ENCODE measurements at places on chromosomes 1 and 21.

GRCh38 chr1:53892911-53893310 is 1.1 kb upstream of the DIO1 start:
- DNase-seq, result no peak

DNA sequence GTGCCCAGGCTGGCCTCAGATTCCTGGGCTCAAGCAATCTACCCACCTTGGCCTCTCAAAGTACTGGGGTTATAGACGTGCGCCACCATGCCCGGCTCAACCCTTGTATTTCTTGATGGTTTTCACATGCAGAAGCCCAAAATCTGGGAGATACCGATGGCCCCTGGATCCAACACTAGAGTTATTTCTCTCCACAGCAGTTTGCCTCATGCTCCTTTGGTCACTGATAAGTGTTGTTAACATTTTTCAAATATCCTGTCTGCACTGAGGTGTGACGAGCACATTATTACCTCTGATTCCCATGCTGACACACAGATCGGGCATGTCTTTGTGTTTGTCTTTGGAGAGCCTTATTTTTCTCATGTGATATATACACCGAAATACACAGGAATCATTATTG is 107.0 kb downstream of the KIF26B start:
- no peak for DNase-seq

DNA sequence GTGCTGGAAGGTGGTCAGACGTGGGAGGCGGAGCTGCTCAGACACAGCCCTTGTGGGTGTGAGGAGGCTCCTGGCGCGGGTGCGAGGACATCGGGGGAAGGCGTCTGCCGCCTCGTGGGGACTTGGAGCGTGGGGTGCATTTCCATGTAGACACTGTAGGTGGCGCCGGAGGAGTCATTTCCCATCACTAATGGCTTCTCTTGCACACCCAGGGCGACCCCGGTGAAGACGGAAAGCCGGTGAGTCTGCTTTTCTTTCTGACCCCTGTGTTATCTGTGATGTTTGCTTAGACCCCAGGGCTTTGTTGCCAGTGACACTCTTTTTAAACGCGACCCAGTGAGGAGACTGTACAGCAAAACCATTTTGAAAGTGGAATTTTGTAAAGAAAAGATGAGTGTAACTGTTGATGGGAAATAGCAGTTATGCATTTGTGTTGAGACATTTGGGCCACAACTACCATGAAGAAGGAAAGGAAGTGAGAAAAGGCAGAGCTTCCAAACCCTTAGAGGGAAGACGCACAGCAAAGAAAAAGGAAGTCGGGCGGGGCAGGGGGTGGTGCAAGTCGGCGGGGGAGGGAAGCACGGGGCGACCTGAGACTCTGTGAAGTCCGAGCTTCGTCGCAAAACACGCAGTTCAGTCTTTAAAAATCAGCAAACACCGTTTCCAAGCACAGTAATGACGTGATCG is 64.0 kb downstream of the SLC19A1 start:
- peak; percentile 64 for DNase-seq

GRCh38 chr1:43009274-43009673 is 50.6 kb upstream of the SLC2A1 start:
- DNase-seq, result no peak
